Right ventricle myocardium inferior (tissue), 1 donor: ENCODE measurements at places on chromosomes 12 and 14.

GRCh38 chr12:21502164-21502496 is 541 bp downstream of the GOLT1B start:
- no peak for DNase-seq

DNA sequence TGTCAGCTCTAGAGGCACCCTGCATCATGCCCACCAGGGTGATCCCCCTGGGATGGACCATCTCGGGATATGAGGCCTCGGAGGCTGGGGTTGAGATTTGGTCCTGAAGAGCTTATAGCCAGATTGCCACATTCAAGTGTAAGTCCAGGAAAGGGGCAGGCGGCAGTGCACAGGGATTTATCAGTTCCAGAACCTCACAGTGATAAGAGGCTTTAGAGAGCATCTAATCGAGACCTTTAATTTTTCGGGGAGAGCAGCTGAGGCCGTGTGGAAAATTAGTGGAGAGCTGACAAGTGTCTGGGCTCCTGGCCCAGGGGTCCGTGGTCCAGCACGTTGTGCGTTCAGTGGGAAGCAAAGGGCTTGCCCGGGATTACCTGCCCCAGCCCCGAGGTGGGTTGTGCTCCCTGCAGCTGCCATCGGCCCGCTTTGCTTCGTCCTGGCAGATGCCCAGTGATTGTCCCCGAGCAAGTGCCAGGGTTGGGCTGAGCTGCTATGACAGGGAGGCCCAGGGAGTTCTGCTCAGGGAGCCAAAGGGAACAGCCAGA is 52.1 kb downstream of the C14orf132 start:
- no peak for DNase-seq

DNA sequence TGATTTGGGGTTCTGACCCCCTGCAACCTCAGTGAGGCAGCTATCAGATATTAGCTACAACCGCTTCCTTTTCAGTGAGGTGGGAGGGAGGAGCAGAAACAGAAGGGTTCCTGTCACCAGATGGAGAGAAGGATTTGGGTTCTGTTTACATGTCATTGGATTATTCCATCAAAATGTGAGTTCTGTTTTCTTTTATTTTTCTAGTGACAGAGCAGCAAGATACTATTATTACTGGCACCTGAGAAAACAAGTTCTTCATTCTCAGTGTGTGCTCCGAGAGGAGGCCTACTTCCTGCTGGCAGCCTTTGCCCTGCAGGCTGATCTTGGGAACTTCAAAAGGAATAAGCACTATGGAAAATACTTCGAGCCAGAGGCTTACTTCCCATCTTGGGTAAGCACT is 52.8 kb downstream of the FRMD6 start:
- no peak for DNase-seq

- DNase-seq = no peak
Measured at GRCh38 chr12:24596768-24597388, 352.0 kb downstream of the BCAT1 start.

DNA sequence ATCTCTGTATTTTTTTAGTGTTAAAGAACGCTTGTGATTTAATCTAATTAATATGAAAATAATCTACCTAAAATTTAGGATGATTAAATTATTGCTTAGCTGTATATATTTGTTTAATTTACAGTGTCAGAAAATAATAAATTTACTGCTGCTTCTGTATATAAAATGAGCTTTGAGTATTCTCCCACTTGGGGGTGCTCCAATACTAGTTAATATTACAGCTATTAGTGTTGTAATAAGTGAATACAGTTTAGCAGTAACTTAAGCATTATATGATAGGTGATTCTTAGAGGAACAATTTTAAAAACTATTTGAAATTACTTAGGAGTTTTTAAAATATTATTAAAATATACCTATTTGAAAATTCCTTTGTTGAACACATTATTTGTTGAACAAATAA is 62.2 kb downstream of the PAPOLA start:
- no peak for DNase-seq

GRCh38 chr14:85060121-85060520 is 469.8 kb upstream of the FLRT2 start:
- no peak for DNase-seq
